AG20443 (cell line): ENCODE measurements at places on chromosomes 2 and 18.

DNA sequence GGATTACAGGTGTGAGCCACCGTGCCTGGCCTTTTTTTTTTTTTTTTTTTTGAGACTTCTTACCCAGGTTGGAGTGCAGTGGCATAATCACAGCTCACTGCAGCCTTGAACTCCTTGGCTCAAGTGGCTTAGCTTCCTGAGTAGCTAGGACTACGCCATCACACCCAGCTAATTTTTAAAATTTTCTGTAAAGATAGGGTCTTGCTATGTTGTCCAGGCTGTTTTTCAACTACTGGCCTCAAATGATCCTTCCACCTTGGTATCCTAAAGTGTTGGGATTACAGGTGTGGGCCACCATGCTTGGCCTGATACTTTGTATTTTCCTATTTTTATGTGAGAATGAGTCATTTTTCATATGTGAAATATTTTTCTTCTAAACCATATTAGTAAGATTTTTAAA is 13.7 kb downstream of the ELP2 start:
- no peak for DNase-seq

DNA sequence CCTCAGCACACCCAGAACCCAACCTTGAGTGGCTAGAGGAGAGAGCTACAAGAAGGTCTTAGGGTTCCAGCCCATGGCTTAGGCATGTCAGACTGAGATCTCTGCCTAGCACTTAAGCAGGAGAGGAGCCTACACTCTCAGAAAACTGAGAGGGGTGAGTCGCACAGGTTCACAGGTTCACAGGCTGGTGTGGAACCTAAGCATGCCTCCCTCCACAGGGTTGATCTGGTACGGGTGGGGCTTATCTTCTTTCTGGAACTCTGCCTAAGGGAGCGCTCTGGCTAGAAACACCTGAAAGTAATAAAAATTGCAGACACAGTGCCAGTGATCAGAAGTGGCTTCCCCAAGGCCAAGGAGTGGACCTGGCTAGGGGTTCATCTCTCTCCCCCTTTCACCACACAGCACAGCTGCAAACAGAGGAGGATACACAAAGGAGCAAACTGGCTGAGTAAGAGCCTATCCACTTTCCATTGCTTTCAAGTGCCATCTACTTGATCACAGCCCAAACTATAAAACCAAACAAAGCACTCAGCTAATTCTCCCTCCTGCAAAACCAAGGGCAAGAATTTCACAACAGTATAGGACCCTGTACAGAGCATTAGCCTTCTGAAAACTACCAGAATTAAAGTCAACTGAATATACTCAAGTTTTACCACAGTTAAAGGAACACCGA is 481.9 kb upstream of the SETBP1 start:
- no peak for DNase-seq

DNA sequence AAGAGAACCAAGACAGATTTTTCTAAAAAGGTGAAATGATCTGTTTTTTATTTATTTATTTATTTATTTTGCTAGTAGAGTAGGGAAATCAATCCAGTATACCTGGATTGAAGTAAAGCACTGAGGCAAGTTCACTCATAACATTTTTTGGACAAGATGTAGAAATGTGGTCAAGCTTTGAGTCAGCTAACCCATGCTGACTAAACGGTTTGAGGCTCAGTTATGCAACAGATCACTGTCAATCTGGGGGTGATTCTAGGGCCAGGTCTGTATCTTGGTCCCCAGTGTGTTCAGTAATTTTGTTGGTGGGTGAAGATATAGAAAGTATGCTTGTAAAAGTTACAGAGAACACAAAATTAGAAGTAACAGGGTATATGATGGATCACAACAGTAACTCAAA is 60.2 kb downstream of the RMDN2 start:
- DNase-seq: peak; percentile 57

- DNase-seq: peak; percentile 20
Observed at GRCh38 chr2:143808166-143808565, 678.9 kb downstream of the ARHGAP15 start.

DNA sequence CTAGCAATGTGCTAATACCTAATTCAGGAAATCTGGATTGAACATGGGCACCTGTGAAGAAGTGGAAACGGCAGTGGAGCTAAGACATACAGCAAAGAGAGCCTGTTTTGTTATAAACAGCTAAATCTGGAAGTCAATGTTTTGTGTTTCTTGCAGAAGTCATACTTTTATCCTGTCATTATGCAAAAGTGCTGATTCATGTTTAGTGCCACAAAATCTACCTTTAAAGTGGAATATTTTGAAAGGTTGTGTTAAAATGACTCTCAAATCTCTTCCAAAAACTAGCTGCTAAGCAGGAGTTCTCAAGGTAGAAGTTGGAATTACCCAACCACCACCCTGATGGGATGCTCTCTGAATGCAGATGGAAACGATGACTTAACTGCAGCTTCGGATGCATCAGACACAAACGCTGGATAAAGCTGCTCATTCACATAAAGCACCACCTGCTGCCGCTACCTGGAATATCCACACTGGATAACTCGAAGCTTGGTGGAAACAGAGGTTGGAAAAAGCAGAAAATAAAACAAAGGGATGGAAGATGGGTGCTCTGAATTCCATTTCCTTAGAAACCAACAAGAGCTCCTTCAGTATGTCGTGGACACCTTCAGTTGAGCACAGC is 132.6 kb upstream of the ZNF236 start:
- no peak for DNase-seq

DNA sequence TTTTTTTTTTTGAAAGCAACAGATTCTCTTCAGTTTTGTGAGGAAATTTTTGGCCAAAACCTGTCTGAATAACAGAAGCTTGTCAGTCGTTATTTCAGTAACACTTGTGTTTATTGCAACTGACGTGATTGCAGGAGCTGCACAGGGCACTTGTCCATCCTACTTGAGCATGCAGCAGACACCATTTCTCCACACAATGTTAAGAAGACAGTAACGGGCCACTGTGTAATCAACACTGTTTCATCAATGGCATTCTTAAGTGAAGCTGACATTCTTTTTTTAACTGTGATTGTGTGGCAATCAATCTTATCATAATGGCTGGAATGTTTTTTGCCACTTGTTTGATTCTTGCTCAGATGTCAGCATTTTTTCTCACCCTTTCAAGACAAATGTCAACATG is 50.1 kb upstream of the PIEZO2 start:
- no peak for DNase-seq

DNA sequence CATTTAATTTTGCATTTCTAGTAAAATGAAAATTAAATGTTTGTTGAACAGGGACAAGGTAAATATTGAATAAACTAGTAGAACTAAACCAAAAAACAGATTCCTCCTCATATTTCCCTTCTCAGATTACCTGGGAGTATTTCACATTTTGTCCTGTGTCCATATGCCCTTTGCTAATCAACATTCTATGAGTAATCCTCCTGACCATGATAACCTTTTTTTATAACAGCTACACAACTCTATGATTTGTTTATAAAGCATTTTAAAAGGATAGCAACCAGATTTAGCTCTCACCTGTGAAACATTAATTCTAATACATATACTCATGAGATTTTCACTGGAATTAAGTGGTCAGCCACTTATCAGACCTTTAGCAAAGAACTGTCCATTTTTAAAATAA is 7.1 kb upstream of the DSG2 start:
- DNase-seq: no peak

GRCh38 chr18:24763765-24764513 is 303.5 kb downstream of the HRH4 start:
- peak; percentile 74 for DNase-seq

DNA sequence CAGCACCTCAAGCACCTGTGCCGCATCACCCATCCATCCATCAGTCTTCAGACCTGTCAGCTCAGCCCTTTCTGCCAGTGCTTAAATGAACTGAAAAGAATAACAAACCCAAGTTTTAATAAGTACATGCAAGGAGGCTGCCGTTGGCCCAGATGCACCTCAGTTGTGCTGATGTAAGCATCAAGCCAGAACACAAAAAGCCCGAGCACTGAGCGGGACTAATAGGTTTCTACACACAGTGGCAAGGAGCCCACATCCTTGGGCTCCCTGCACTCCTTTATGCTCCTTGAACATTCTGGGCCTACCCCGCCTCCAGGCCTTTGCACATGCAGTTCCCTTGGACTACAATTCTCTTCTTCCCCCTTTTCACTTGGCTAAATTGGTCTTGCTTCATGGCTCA is 165.6 kb downstream of the ALK start:
- DNase-seq: no peak
